ENCODE measurements at places on chromosomes 12 and 14. TPM values are rescaled to one million over a fixed set of nuclear protein-coding genes. Genes with fewer than 3 reads are reported as not detected.

DNA sequence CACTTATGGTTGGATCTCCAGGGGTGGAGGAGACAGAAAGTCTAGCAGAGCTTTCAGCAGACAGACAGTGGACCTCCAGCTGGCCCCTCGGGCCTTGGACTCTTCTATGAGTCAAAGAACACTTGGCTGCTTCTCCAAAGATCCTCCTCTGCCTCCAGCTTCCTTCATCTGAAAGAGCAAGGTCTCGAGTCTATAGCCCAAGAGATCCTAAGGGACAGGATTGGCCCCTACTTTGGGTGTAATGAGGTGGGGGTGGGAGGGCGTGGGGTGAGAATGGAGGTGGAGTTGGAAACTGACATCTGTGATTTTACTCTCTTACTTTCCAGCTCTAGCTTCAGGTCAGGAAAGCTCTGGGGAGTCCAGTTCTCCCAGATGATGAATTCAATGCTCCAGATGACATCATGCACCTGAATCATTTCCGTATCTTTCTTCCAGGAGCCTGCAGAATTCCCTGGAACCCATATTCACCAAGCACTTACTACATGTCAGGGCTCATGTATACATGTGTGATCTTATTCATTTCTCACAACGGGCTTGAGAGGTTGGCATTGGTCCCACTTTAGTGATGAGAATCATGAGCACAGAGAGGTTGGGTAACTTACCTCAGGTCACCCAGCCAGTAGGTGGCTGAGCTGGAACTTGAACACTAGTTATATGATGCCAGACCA lies 10.2 kb upstream of the PGF start:
- no peak for DNase-seq

GRCh38 chr12:5780536-5780935 lies 164.5 kb downstream of the ANO2 start:
- DNase-seq, result no peak

DNA sequence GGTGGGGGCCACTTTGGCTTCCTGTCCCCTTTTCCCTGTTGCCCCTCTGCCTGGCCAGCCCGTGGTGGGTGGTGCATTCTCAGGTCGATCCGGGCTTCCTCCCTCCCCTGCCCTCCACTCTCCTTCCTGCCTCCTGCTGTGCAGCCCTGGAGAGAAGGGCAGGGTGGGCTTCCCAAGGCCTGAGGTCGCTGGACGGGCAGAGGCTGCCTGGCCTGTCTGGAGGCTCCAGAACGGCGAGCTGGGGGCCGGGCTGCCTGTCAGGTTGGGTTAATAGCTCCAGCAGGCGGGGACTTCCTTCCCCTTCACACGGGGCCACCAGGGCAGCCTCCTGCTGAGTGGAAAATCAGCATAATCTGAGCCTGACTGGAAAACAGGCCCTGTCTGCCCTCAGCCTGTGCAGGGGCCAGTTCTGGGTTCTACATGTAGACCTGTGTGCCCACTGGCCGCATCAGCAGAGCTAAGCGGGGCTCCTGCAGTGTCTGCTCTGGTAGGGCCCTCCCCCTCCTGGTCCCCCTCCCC lies 11.3 kb downstream of the KIF26A start:
- no peak for DNase-seq

DNA sequence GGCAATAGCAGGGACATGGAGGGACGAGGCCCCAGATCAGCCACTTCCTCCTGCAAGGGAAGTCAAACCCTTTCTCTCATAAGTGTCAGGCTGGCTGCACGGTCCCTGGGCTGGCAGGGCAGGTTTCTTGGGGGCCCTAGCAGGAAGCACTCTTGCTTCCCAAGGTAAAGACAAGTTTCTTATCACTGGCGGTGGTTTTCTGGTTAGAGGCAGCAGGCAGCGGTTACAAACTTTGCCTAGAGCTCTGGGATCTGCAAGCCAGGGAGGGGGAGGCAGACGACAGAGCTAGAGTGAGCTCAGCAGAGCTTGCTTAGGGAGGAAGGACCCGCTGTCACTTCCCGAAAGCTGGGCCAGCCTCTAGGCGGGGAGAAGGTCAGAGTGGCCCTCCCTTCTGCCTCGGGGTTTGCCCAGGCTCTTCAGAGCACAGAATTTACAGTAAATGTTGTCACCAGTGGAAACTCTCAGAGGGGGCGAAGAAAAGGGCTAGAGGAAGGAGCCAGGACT lies 20.4 kb downstream of the BATF start:
- DNase-seq, result no peak

DNA sequence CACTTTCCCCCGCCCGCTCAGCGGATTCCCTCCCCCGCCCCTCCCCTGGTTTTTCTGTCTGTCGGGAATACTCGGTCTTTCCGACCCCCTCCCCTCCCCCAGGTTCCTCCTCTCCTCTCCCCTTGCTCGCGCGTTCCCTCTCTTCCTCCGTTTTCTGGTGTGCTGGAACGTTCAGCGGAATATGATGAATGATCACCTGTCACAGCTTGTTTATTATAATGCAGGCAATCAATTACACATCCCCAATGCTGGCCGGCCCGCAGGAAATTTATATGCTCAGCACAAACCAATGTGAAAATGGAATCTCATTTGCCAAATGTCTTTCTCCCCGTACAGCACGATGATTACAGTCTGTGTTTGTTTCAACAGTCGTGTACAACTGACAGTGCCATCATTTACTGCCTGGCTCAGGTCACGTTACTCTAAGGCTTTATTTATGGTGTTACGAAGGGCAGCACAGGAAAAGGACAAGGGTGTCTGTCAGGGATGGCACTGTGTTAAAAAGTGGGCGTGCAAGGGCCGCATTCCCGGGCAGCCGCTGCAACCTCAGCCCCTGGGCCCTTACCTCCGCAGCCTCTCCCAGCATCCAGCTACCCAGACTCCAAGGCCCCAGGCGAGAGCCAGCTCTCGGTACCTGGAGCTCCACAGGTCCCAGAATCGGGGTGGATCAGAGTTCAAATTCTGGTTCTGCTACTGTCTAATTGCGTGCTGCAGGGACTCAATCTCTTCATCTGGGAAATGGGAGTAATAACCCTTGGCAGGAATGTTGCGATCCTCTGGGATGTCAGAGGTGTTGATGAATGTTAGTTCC lies 24.7 kb upstream of the MAP1LC3B2 start:
- DNase-seq, result no peak

CTSG gene
- total RNA-seq, result not detected

RERG gene
- total RNA-seq, result not detected

TAS2R9 gene
- total RNA-seq, result 0.18 TPM

GRCh38 chr14:69572030-69572840 lies 2.4 kb downstream of the CCDC177 start:
- no peak for DNase-seq

DNA sequence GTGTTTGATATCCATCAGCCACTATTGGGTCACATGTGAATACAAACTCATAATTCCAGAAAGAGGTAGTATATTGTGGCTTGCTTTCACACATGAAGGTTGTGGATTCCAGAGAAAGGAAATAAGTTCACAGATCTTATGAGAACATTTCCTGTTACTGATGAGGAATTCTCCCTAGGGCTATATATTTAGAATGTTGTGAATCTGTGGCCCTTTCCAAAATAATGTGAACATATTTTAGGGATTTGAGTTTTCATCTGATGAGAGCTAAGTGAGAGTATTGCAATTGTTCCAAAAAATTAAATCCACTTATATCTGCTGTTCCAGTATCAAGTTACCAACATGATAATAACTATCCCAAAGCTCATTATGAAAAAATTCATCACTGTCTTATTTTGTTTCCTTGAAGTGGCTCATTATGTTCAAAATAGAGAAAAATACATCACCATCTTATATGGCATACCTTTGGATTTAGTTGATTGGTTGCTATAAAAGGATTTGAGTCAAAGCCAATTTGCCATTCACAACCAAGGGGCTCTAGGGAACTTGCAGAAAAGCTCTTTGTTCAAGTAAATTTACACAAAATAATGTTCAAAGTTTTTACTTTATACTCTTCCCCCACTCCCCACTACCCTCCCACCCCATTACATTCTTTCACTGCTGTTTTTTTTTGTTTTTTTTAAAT lies 76.3 kb downstream of the MYRFL start:
- no peak for DNase-seq

LYZ gene
- not detected for total RNA-seq

GRCh38 chr14:74980398-74980730 lies 22.4 kb upstream of the EIF2B2 start:
- DNase-seq, result no peak

DNA sequence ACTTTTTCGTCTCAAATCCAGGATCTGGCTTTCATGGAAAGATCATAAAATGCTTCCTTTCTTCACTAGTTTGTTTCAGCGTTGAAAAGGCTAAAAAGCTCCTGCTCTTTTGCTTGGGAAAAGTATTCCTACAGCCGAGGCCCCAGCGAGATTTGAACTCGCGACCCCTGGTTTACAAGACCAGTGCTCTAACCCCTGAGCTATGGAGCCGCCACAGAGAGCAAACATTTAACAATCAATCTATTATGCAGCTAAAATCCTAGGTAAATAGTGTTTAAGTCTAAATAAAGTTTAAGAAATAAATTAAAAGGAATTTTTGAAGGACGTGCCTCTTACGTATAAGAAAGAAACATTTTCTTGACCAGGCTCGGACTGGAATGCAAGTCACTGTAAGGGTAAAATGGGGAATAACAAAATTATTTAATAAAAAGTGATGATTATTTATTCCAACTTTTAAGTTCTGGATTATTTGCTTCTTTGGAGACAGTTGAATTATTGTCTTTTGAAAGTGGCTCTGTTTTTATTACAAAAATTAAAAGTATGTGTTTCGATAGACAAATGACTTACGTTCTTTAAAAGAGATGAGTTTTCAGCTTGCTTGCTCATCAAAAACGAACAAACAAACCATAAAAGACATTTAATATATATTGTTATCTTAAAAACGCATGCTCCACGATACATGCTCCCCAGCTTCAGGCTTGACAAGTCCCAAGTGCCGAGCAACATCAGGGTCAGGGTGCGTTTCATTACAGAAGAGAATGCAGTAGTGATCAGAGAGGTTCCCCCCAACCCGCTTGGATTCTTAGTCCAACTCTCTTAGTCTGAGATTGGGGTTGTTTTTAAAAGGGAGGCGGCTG lies 10.2 kb downstream of the OR6S1 start:
- no peak for DNase-seq

DNA sequence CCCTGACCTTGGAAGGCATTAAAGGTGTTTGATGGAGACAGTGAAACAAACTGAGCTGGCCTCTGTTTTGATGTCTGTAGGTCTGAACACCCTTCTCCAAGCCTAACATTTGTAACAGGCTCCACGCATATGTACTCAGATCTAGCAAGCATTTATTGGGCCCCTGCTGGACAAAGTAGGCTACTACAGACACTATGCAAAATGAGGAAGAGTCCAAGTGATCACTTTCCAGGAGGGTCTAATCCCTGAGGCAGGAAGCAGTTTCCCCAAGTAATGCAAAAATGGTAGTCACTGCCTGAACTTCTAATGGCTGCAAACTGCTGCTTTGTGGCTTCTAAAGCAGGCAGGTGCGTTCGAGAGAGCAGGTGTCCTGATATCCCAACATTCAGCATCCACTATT lies 405.8 kb downstream of the MED13L start:
- no peak for DNase-seq

GRCh38 chr12:55642669-55643068 lies 6.0 kb downstream of the OR10P1 start:
- no peak for DNase-seq

DNA sequence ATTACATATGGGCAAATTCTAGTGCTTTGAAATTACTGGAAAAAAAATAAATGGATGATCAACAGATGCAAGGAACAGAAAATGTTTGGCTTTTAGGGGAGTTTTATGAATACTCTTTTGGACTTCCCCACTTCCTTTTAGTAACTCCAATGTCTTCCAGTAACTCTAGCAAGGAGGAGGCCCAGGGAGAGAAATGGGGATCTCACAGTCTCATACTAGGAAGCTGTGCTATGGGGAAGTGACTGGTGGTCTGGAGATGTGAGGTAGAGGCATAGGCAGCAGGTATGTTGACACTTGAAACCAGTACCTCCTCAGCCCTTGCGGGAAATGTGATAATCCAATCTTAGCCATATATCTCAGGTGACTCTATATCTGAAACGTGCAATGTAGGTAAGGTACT lies 68.1 kb downstream of the CRADD start:
- DNase-seq, result no peak

RPS6KA5 gene
- total RNA-seq, result 1.2 TPM

DNA sequence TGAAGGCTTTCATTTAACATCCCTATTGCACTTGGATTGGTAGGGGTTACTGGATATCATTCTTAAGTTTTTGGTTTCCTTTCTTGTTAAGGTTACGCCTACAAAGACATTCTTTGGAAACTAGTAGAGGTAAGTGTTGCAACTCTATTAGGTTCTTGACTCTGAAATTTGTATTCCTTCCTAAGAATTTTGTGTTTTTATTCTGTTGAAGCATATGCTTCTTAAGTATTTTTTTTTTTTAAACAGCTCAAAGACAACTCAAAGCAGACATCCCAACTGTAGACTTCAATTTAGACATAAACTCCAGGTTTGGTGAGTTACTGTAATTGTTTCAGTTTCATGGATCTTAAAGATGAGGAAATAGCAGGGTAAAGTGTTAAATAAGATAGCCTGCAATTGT lies 1.1 kb upstream of the RBMS2 start:
- DNase-seq, result no peak

DNA sequence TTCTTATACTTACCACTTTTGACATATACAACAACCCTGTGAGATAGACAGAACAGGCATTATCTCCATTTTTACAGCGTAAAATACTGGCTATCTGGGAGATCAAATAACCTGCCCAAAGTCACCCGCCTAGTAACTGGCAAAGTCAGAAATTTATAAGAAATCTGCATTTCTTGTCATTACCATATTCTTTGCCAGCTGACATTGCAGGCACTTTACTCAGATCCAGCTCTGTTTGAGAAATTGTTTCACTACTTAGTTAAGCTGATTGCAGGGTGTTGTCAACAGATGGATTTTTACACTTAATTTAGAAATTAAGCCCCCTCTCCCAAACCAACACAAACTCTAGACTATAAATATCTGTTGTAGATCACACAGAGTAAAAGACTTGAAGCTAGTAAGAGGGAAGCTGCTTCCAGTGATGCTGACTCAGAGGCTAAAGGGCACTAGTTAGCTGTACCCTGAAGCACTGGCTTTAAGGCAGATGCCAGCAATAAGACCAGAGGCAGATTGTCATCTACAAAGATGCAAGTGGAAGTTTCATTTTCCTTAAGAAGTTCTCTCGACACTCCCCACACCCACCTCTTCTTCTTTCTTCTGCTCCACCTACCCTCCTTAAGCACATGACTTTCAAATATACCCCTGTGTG lies 153.1 kb downstream of the ANO6 start:
- no peak for DNase-seq

GRCh38 chr14:100075681-100076080 lies 10.5 kb downstream of the EVL start:
- DNase-seq, result no peak

CABP1 gene
- total RNA-seq, result not detected

DNA sequence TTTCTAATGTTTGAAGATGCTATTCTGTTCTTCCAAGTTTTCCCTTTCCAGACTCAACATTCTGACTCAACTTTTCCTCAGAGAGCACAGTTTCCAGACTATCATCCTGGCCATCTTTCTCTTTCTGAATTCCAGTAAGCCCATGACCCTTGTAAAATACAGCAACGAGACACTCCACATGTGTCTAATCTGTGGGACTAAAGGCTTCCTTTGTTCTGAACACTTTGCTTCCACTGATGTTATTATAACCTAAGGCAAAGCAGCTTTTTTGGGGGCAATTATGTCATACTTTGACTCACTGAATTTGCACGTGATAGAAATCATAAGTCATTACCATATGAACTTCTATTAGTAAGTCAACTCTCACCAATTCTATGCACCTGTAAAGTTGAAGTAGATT lies 6.3 kb upstream of the ART4 start:
- no peak for DNase-seq

Data from glomerular endothelial cell (primary cell).